ENCODE measurements at places on chromosomes 2 and 18. TPM values are rescaled to one million over a fixed set of nuclear protein-coding genes. Genes with fewer than 3 reads are reported as not detected.
A peak's percentile ranks its signal among the peaks of the same experiment; 100 is the strongest.

SERPINB4 gene
- total RNA-seq: not detected

ALPP gene
- not detected for total RNA-seq

DNA sequence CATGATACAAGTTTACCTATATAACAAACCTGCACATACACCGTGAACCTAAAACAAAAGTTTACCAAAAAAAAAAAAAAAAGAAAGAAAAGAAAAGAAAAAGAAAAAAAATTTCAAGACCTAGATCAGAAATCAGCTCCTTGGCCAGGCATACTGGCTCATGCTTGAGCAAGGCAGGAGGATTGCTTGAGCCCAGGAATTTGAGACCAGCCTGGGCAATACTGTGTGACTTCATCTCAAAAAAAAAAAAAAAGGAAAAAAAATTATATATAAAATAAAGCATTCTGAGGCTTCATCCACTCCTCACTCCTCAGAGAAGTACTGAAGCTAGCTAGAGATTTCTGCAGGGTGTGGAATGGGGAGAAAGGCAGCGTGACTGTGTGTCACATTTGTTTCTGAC, 11.8 kb upstream of the PROC start:
- peak; percentile 56 for DNase-seq

- no peak for DNase-seq
Measured at GRCh38 chr2:39499336-39499735, 62.3 kb upstream of the MAP4K3 start.

- peak; percentile 2 for DNase-seq
Measured at GRCh38 chr18:69172046-69172445, 228.6 kb upstream of the DOK6 start.

Data from foreskin keratinocyte (primary cell).